ENCODE measurements at places on chromosomes 4 and X.

GRCh38 chrX:74536152-74536831, 78.1 kb downstream of the RLIM start:
- DNase-seq, result peak; percentile 93

GRCh38 chrX:138691186-138691585, 20.3 kb downstream of the FGF13 start:
- DNase-seq, result no peak

- DNase-seq, result no peak
Measured at GRCh38 chr4:127327491-127327890, 305.3 kb upstream of the INTU start.

DNA sequence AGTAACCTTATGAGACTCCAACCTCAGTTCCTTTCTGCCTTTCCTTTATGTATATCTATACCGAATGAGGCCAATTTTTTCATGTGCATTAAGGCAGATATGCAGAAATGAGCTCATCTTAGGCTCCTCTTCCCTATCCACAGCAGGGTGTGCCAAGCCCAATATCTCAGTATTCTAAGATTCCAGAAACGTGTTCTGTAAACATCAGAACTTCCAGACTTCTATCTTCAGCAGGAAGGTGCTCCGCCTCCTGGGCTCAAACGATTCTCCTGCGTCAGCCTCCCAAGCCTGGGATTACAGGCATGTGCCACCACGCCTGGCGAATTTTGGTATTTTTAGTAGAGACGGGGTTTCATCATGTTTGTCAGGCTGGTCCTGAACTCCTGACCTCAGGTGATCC, 31.0 kb upstream of the CCNG2 start:
- DNase-seq, result no peak
